ENCODE measurements at places on chromosomes 7 and 10. TPM values are rescaled to one million over a fixed set of nuclear protein-coding genes. Genes with fewer than 3 reads are reported as not detected.

ECHS1 gene
- total RNA-seq: 148 TPM

- DNase-seq: peak; percentile 14
Measured at GRCh38 chr10:53601260-53601875, 828.8 kb upstream of the MBL2 start.

DNA sequence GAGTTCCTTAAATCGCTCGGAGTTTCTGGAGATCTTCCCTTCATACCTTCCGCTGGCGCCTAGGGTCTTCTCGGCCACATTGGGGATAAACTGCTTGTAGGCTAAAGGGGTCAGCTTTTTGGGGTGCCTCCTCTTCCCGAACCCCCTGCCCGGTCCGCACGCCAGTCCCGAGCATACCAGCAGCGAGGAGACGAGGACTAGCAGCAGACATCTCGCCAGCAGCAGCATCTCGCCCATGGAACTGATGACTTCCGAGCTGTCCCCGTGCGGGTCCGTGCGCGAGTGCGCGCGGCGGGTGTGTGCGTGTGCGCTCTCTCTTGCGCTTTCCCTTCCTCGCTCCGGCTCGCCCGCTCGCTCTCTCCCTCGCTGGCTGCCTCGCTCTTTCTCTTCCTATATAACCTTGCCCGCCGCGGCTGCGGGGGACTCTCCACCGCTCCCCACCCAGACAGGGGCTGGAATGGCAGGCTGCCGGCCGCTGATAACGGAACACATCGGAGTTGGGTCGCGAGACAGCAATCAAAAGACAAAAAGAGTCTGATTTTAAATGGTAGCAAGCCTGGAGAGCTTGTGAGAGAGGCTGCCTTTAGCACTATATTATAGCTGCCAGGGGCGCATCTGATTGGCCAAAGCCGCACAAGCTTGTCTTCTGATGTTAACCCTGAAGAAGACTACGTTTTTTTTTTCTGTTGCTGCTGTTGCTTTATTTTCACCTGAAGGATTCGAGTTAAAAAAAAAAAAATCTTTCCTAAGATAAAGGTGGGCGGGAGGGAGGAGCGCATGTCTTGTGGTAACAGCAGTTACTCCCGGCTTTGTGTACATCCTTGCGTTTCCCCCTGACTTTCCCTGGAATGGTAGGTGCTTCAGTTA, at the start of gene SHH:
SHH (minus strand) TSS at position 569 of the 867 bp plus-strand sequence; CDS start at position 228, 341 bp downstream.
- DNase-seq: no peak

GNB2 gene
- 65.0 TPM for total RNA-seq

OR2A7 gene
- total RNA-seq: not detected

DNA sequence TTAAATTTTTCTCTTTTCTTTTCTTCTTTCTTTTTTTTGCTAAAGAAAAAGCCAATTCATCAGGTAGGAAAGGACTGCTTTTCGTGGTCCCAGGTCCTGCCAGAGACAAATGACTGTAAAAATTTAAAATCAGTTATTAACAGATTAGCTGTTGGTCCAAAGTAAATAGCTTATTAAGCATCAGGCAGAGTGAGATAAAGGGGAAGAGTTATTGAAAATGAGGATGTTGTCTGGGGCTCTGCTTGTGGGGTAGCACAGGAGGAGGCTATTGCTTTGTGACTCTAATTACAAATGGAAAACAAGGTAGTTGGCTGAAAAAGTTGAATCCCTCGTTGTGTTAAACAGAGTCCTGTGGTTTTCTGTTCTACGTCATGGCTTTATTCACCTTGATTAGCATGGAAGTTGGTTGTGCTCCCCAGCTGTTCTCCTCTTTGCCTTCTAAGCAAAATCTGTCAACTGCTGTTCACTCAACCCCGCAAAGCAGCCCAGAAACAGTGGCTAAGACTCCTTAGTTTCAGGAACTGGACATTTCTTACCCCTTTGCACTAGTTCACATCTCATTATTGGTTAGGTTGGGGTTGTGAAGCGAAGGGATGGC, 128.9 kb downstream of the SNX10 start:
- DNase-seq: no peak

- peak; percentile 14 for DNase-seq
Measured at GRCh38 chr7:99752356-99752755, 17.4 kb upstream of the CYP3A7 start.

DNA sequence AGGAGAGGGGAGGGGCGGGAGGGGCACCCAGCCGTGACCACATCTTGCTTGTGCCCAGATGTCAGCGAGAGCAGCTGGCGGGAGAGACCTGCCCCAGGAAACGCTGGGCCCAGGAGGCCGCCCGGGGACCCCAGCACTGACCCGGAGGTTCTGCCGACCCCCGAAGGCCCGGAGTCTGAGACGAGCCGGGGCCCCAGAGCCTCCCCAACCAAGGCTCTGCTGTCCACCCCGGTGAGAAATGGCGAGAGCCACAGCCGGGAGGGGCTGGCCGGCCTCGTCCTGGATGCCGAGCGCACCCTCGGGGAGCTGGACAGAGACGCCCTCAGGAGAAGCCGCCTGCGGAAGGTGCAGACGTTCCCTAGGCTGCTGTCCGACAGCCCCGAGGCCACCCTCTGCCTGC, 25.9 kb downstream of the KNDC1 start:
- DNase-seq: no peak

DNA sequence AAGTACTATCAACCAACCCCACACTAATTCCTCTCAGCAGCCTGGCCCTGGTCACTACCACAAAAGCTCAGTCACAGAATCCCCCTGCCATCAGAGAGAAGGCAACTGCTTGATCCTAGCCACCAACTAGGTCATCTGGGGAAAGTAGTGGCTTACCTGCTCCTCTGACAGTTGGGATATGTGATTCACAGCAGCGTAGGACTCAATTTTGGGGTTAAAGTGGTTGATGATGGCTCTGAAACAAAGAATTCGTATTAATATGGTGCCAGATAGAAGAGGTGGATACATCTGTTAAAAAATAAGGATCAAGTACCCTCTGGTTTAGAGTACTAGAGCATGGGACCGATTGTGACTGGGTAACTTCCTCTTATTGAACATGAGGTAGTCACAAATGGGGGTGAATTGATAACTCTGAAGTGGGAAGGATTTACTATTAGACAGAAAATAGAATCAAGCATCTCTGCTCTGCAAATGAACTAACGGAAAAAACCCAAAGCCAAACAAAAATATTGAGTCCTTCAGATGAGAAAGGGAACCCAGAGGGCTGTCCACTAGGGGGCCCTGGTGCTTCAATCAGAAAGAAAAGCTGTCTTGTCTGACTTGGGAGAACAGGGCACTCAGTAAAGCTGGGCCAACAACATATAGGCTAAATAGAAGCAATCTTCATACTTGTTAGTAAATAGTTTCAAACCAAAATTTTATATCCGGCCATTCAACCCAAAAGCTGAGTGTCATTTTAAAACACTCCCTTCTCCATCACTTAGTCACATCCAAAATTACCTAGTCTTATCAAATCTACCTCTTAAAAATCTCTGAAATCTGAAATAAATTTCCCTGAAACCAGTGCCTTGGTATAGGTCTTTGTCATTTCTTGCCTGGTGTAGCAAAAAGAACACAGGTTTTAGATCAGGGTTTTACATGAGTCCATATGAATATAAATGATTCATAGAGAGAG, 45.9 kb upstream of the KCNIP2 start:
- peak; percentile 34 for DNase-seq

GRCh38 chr10:3950676-3951275, 165.8 kb upstream of the KLF6 start:
- DNase-seq: no peak

DNA sequence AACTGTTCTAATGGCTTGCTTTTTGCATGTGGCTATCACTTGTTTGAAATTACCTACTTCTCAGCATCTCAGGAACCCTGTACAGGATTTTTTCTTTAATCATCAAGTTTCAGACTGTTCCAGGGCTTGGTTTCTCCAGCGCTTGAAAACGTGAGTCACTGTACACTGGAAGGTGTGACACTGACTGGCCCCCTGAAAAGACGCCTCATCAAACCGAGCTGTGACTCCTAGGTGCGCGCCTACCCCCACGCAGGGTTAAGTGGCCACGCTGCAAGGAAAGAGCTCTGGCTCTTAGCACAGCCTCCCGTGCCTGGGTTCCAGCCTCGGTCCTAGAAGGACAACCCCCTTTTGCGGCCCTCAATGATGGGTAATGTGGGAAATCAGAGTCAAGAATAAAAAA, 81.0 kb downstream of the EBF3 start:
- no peak for DNase-seq

GRCh38 chr7:44615149-44615611, 8.8 kb downstream of the OGDH start:
- no peak for DNase-seq

GRCh38 chr10:5731559-5731958, 46.9 kb downstream of the TASOR2 start:
- no peak for DNase-seq

DNA sequence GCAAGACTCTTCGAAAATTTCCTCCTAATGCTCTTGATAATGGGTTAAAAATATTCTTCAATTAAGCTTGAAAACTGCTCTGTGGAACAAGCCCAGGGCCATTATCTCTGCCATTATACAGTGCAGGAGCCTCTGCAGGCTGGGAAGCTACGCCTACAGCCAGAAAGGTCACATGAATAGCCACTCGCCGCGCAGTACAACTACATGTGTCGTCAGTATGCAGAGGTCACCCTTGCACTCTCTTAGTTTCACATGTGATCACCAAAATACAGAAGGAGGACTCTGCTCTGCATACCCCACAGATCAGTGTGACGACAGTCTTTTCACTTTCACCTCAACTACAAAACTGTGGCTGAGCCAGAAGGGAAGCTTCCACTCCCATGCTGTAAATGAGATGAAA, 141.8 kb upstream of the C1QL3 start:
- no peak for DNase-seq

DNA sequence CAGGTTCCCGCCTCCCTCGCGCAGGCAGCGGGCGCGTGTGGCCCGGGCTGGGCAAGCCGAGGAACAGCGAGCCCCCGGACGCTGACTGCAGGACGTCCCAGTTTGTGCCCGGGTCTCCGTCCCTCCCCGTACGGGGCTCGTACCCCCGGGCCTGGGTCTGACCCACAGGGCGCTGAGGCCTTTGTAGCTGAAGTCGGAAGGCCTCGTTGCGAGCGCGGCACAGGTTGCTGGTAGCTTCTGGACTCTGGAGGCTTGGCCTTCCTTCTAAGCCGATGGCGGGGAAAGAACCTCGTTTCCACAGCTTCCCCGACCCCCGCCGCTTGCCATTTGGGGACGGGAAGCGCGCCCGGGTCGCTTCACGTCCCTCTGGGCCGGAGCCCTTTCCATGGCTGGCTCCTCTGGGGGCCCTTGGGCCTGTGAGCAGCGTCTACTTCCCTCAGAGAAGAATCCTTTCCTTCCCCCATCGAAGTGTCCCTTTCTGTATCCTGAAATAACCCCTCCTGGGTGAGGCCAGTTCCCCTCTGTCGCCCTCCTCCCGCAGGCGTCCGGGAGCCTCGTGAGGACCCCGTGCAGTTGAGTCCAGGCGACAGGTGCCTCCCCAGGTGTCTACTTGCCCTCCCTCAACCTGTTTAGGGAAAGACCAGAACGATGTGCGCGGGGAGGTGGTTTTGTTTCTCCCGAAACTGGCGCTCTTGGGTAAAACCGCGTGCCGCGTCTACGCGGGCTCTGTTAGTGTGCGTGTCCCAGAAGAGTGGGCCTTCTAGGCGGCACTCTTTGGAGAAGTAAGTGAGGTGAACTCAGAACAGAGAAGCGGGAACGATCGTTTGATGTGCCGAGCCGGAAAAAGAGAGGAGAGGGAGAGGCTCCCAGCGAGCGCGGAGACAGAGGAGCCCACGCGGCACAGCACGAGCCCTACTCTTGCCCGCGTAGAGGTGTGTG, 9.3 kb downstream of the EVX1 start:
- no peak for DNase-seq

VPS37D gene
- total RNA-seq: 6.3 TPM

C10orf53 gene
- total RNA-seq: not detected

DNA sequence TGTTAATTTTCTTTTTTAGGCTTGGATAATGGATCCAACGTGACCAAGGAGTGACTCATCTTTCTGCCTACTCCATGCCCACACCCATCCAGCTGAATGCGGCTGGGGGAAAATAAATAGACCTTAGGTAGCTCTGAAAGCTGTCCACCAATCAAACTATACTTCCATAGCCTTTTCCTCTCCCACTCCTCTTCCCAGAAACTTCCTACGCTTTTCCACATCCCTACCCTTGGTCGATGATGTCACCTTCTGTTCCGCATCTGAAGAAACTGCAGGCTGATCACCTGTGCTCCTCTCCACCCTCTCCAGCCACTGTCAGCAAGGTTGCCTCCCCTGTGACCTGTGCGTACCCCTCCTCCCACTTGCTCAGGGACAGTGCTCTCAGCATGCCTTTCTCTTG, 359.8 kb upstream of the KLF6 start:
- DNase-seq: peak; percentile 16

DNA sequence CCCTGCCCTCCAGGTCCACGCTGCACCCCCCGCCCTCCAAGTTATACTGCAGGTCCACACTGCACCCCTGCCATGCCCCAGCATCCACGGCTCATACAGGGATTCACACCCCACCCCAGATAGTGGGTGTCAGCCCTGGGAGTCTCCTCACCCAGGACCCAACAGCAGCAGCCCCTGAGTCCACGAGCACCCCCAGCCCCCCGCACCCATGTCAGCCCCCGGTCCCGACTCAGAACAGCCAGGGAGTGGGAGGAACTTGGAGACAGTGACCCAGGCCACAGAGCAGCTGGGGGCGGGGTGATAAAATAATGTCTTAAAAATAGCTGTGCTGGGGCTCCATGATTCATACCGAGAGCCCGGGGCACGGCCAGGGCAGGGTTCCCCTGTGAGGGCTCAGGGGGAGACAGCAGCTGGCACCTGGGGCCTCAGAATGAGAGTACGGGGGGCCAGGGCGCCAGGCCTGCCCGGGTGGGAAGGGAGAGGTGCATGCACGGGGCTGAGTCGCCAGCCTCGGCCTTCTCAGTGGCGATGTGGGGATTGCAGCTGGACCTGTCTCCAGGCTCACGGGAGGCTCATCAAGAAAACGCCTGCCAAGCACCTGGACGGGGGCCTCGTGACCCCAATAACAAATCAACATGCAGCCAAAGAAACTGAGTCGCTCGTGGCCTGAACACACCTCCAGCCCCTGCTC, 29.8 kb downstream of the ADAP1 start:
- DNase-seq: no peak

ANKRD2 gene
- total RNA-seq: 0.15 TPM

DNA sequence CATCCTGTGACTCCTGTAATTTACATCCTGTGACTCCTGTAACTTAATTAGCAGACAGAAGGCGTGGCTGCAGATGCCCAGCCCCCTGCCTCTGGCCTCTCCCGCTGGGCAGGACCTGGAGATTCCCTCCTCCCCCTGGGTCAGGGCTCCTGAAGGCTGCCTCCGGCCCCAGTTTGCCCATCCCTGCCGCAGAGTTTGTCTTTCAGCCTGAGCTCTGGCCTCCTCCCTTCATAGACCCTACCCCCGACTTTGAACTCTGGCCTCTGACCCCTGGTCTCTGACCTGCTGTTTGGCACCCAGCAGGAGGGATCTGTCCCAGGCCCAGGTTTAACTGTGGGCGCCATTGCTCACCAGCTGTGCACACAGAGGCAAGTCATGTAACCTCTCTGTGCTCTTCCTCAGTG, 45.6 kb downstream of the ELFN1 start:
- DNase-seq: no peak

DNA sequence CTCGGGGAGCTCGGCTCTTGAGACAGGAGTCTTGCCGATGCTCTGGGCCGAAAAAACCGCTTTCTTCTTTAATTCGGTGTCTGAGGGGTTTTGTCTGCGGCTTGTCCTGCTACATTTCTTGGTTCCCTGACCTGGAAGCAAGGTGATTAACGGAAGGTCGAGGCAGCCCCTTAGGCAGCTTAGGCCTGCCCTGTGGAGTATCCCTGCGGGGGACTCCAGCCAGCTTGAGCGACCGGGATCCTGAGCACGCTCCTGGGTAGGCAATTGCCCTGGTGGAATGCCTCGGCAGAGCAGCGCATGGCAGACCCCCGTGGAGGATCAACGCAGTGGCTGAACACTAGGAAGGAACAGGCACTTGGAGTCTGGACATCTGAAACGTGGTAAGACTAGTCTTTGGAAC, 30.5 kb upstream of the GHITM start:
- DNase-seq: no peak

- DNase-seq: no peak
Measured at GRCh38 chr7:112511451-112512202, 30.8 kb downstream of the LSMEM1 start.
